Calu3 (cell line): ENCODE measurements at places on chromosomes 4 and X. TPM values are rescaled to one million over a fixed set of nuclear protein-coding genes. Genes with fewer than 3 reads are reported as not detected.

Gene FHDC1
- 6.0 and 7.8 TPM in 2 replicates for total RNA-seq

Gene EOLA1
- 17.8 and 24.9 TPM in 2 replicates for total RNA-seq

Gene ATP7A
- 14.8 and 15.2 TPM in 2 replicates for total RNA-seq

Gene MXRA5
- total RNA-seq: 1.9 and 2.6 TPM in 2 replicates

Gene MAGEE2
- not detected in 2 replicates for total RNA-seq

Gene TEX13B
- not detected in 2 replicates for total RNA-seq

Gene HSFX2
- 0.76 and 2.1 TPM in 2 replicates for total RNA-seq

Gene ADAM29
- total RNA-seq: not detected in 2 replicates

Gene GC
- total RNA-seq: 0.90 and 2.5 TPM in 2 replicates

Gene TIMP1
- 143 and 188 TPM in 2 replicates for total RNA-seq

Gene CT45A5
- not detected in 2 replicates for total RNA-seq

Gene HTR2C
- total RNA-seq: not detected in 2 replicates

Gene GABRG1
- not detected in 2 replicates for total RNA-seq

Gene SYTL4
- total RNA-seq: 16.0 and 17.3 TPM in 2 replicates

Gene POU3F4
- not detected in 2 replicates for total RNA-seq

Gene VCX3B
- not detected in 2 replicates for total RNA-seq

Gene RIBC1
- total RNA-seq: 1.2 and 1.6 TPM in 2 replicates

Gene SH3TC1
- 7.8 and 10.8 TPM in 2 replicates for total RNA-seq

Gene ALB
- not detected in 2 replicates for total RNA-seq

Gene STBD1
- total RNA-seq: 3.2 and 5.0 TPM in 2 replicates

Gene TAF7L
- 0.15 TPM in 1 of 2 replicates, not detected in the other for total RNA-seq

Gene COX7B2
- total RNA-seq: not detected in 2 replicates

Gene RASL11B
- total RNA-seq: 0.42 and 0.64 TPM in 2 replicates

Gene SPON2
- 2.2 and 2.4 TPM in 2 replicates for total RNA-seq

Gene PORCN
- 15.6 and 19.3 TPM in 2 replicates for total RNA-seq

Gene HERC6
- total RNA-seq: 22.0 and 53.3 TPM in 2 replicates

Gene GPC3
- 2.3 and 4.0 TPM in 2 replicates for total RNA-seq

Gene COX7B
- 309 and 326 TPM in 2 replicates for total RNA-seq

Gene ITGB1BP2
- total RNA-seq: 7.1 and 8.1 TPM in 2 replicates

Gene AMBN
- not detected in 2 replicates for total RNA-seq

Gene SUPT20HL1
- not detected in 2 replicates for total RNA-seq

Gene MAGEA12
- total RNA-seq: not detected in 2 replicates

Gene TMPRSS11D
- not detected in 2 replicates for total RNA-seq

Gene SH2D1A
- total RNA-seq: not detected in 2 replicates

Gene MTNR1A
- 1.6 and 2.9 TPM in 2 replicates for total RNA-seq

Gene C4orf46
- 9.6 and 10.1 TPM in 2 replicates for total RNA-seq

Gene PABPC1L2B
- total RNA-seq: not detected in 2 replicates

Gene SH3RF1
- 64.6 and 70.1 TPM in 2 replicates for total RNA-seq

Gene RTL3
- total RNA-seq: not detected in 2 replicates

Gene IBSP
- total RNA-seq: not detected in 2 replicates

Gene CSN1S1
- total RNA-seq: not detected in 2 replicates

Gene CCSER1
- 6.2 and 7.1 TPM in 2 replicates for total RNA-seq

Gene CDKL5
- 17.7 and 20.9 TPM in 2 replicates for total RNA-seq
